Tracheal epithelial cell (primary cell): ENCODE measurements at places on chromosomes 2 and 18. TPM values are rescaled to one million over a fixed set of nuclear protein-coding genes. Genes with fewer than 3 reads are reported as not detected.

SERPINB11 gene
- not detected in 2 replicates for total RNA-seq

TNS1 gene
- 0.64 and 12.0 TPM in 2 replicates for total RNA-seq

ESPNL gene
- total RNA-seq, result 0.48 TPM in 1 of 2 replicates, not detected in the other

TMEM200C gene
- total RNA-seq, result under 0.01 TPM in 1 of 2 replicates, not detected in the other

SOWAHC gene
- 47.7 and 53.5 TPM in 2 replicates for total RNA-seq

UGT1A4 gene
- total RNA-seq, result 0.24 and 1.3 TPM in 2 replicates
